ENCODE measurements at places on chromosomes 6 and 20. TPM values are rescaled to one million over a fixed set of nuclear protein-coding genes. Genes with fewer than 3 reads are reported as not detected.

The DDO gene
- 3.5 TPM for total RNA-seq

The DNAH8 gene
- 0.83 TPM for total RNA-seq

DNA sequence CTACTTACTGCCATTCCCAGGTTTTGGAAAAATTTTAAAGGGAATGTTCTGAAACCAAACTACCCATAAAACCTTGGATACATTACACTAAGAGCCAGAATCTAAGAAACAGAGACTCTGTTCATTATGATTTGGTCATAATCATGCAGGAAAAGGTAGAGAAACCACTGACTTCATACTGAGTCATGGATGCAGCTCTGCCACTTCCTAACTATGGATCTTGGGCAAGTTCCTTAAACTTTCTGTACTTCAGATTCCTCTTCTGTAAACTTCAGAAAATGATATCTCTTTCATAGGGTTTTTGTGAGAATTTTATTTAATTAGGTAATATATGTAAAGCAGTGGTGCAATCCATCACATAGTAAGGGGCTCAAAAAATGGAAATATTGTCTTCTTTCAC is 20.0 kb downstream of the PLA2G7 start:
- no peaks in the 10 kb centered on the region for H3K27me3 ChIP-seq
- no peak overlapping the region for H3K4me3 ChIP-seq
- no peaks in the 10 kb centered on the region for H3K4me1 ChIP-seq
- no peak overlapping the region for H3K27ac ChIP-seq
- no peaks in the 10 kb centered on the region for H3K36me3 ChIP-seq
- DNase-seq = no peak

The BPI gene
- total RNA-seq = not detected

- H3K36me3 ChIP-seq = no peaks in the 10 kb centered on the region
- H3K4me1 ChIP-seq = no peaks in the 10 kb centered on the region
- H3K4me3 ChIP-seq = no peak overlapping the region
- H3K27me3 ChIP-seq = no peaks in the 10 kb centered on the region
- H3K27ac ChIP-seq = no peak overlapping the region
Measured at GRCh38 chr6:49966334-49966733, 2.4 kb upstream of the DEFB114 start.

DNA sequence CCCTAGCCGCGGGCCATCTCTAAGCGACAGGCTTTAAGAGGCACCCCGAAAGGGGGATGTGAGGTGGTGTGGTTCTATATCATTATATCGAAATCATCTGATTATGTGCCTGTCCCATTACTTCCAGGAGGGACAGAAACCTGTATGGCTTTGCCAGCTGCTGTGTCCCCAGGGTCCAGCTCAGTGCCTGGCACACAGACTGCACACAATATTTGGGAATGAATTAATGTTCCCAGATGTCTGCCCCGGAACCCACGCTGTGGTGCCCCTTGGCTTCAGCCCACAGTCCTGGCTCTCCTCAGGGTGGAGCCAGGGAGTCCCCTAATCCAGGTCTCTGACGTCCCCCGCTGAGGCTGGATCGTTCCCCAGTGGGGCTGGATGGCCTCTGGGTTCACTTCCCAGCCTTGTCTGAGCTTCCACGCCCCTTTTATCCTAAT is 8.9 kb upstream of the AHCY start:
- H3K27ac ChIP-seq = no peak overlapping the region
- no peaks in the 10 kb centered on the region for H3K36me3 ChIP-seq
- no peak overlapping the region for H3K4me3 ChIP-seq
- H3K4me1 ChIP-seq = no peaks in the 10 kb centered on the region

Data from Peyer's patch (tissue), 4 donors.